ENCODE measurements at places on chromosomes 3 and 15. TPM values are rescaled to one million over a fixed set of nuclear protein-coding genes. Genes with fewer than 3 reads are reported as not detected.
A peak's percentile ranks its signal among the peaks of the same experiment; 100 is the strongest.

DNA sequence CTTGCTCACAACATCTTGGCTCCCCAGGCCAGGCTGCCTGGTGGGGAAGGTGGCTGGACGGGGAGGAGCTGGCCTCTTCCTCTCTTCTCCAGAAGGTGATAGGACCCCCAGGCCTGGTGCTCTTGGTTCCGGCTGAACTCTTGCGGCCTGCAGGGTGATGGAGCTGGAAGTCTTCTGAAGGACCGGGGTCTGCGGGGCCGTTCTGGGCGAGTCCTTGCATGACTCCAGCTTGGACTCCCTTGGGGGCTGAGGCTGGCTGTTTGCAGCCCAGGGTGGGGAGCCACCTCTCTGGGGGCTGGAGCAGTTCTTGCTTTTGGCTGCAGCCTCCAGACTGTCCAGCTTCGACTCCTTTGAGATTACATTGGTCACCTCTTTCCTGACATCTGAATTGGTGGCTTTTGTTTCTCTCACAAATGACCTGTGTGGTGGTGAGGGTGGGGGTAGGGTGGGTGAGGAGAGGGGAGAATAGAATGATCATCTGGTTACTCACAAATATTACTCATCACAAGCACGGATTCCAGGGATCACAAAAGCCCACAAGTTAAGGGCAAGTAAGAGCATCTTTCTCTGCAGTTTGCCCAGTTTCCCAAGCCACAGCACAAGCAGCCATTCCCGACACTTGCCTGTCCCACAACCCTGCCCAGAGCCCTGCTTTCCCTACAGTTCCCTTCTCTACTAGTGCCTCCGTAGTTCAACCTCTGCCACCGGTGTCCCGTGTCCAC is 149.1 kb upstream of the HACD2 start:
- no peak for DNase-seq

GRCh38 chr3:62672988-62673313 is 202.3 kb downstream of the CADPS start:
- no peak for DNase-seq

DNA sequence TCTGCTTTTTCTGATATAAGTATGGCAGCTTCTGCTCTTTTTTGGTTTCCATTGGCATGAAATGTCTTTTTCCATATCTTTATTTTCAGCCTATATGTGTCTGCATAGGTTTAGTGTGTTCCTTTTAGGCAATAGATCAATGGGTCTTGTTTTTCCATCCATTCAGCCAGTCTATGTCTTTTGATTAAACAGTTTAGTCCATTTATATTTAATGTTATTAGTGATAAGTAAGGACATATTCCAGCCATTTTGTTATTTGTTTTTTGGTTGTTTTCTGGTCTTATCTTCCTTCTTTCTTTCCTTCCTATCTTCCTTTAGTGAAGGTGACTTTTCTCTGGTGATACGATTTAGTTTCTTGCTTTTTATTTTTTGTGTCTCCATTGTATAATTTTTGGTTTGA is 101.3 kb upstream of the LRRC3B start:
- no peak for DNase-seq

- no peak for DNase-seq
These were observed 143.3 kb downstream of the TCF12 start for GRCh38 chr15:57061696-57062095.

DNA sequence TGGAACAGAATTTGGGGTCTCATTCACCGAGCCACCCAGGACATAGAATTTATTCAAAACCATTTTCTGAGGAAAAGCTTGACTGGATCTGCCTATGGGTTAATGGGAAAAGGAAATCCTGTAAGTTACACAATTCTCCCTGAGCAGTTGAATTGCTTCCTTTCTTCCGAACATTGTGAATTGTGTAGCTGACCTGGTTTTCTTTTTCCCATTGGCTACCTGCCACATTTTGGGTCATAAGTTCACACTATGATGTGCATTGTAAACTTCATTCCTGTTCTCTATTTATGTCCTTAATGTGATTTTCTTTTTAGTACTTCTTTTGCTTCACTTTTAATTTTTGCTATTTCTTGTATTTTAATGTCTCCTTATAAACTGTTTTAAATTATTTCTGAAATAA is 386.0 kb upstream of the LRRC3B start:
- DNase-seq, result no peak

DNA sequence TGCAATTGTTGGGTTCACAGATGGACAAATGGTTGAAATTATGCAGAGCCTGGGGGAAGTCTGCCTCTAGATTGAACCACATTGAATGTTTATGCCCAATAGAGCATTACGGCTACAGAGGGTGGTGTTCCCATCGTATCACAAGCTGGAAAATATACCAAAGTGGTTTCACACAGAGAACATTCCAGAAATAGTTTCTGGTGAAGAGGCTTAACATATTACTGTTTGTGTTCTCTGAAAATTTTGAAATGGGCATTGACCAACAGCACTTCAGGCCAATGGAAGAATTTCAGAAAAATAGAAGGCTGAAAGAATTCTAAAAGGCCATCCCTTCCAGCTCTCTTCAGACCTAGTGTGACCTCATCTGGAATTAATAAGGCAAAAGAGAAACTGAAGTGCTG is 203.9 kb downstream of the NEK10 start:
- DNase-seq, result no peak

DNA sequence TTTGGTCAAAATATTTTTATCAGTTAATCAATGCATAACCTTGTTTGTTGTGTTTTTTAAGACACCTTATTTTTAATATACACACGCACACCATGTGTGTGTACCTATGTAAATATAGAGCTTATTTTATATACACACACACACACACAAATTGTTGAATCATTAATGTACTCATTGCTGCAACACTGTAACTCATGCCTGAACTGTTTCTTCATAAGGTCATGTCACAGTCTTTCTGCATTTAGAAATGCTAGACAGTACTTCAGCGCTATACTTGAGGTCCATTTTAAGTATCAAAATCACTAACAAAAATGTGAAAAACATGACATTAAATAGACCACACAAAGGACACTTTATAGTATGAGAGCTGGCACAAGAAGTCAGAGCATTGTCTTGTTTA is 589.4 kb downstream of the SI start:
- DNase-seq, result no peak

Gene ROBO1
- total RNA-seq, result 0.99 TPM

DNA sequence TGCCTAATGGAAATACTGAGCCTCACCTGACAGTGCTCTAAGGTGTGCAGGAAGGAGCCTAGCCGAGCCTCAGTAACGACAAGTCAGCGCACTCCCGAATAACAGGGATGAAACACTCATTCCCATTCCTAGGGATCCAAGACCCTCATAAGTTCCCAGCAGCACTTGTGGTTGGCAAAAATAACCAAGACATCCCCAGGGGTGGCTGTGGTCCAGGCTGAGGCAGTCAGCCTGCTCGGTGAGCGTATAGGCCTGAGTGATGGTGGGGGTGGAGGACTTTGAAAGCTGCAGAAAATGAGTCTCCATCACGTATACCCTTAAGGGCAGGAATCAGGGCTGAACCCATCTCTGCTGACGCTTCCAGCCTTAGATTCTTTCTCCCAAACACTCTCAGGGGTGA is 120.1 kb downstream of the SMAD6 start:
- no peak for DNase-seq

- no peak for DNase-seq
These were observed 790 bp downstream of the LAMP3 start for GRCh38 chr3:183161552-183162336.

DNA sequence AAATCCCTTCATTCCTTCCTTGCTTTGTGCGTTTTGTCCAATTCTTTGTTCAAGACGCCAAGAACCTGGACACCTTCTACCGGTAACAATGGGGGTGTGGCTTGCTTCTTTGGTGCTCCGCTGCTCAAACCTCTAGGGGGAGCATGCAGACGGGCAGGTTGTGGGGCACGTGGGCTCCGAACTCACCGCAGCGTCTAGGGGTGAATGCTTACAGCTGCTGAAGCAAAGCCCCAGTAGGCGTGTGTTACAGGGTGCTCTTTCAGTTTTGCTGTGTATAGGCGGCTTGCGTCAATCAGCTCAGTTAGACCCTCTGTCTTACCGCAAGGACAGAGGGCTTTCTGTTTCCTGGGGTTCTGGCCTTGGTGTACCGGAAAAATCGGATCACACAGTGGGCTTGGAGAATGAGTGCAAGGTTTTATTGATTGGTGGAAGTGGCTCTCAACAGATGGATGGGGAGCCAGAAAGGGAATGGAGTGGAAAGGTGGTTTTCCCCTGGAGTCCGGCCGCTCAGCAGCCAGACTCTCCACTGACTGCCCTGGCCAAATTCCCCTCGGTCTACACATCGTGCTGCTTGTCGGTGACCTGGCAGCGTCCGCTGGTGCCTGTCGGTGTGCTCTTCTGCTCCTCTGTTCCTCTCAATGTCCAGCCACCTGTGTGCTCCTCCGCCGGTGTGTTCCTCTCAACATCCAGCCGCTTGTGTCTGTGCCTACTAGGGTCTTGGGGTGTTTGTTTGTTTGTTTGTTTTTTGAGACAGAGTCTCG is 1.2 kb upstream of the LRRC34 start:
- peak; percentile 68 for DNase-seq

Gene PEX11A
- 1.8 TPM for total RNA-seq

DNA sequence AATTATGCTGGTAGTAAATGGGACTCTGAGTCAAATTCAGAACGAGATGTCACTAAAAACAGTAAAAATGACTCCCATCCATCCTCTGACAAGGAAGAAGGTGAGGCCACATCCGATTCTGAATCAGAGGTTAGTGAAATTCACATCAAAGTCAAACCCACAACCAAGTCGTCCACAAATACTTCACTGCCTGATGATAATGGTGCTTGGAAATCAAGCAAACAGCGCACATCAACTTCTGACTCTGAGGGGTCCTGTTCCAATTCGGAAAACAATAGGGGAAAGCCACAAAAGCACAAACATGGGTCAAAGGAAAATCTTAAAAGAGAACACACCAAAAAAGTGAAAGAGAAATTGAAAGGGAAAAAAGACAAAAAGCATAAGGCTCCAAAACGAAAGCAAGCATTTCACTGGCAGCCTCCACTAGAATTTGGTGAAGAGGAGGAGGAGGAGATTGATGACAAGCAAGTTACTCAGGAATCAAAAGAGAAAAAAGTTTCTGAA is 15.1 kb upstream of the ZBTB47 start:
- no peak for DNase-seq

Gene FAH
- total RNA-seq, result 23.8 TPM

- DNase-seq, result no peak
These were observed 8.2 kb upstream of the ZNF660 start for GRCh38 chr3:44576613-44577012.

- DNase-seq, result no peak
These were observed 78.9 kb upstream of the TRIM42 start for GRCh38 chr3:140599009-140599408.

DNA sequence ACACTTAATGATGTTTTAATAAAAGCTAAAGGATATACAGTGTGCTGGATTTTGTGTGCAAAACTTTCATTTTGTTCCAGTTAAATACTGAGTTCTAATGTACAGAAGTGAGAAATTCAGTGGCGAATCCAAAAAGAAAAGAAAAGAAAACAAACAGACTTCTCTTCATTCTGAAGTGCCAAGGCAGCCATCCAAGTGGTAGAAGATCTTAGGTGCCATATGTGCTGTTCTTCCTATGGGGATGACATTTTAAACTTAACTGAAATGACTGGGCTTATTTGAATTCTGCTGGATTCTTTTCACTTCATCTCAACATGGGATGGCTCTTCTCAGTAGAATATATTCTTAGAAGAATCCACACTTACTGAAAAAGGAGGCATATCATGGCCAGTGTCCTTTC is 416.5 kb downstream of the ROBO2 start:
- DNase-seq, result no peak

DNA sequence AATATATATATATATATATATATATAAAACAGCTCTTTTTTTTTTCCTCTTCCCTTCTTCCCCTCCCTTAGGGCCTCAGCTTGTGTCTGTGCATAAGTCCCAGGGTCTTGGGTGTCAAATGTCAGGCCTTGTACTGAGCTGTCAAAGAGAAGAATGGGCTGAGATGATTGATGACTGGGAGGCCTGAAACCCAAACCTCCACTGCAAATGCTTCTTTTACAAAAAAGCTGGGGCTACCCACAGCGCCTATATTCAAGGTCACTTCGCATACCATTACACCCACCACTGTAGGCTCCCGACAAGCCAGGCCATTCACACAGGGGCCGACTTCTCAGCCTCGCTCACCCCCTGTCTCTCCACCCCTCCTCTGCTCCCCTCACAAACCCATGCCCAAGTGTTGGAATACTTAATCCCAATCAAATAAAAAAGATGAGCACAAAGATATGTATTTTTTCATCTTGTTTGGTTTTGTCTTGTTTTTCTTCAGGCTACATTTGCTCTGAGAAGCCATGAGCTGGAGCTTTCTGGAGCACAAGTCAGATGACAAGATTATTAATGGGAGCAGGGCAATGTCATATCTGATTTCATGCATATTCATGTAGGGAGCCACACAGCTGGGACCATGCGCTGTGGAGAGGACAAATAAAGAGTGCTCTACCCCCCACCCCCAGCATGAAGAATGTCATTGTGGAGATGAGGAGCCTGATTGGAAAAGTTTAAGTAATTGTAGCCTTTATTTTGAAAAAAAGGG is 614.4 kb upstream of the NR2F2 start:
- no peak for DNase-seq

Gene DISP2
- 0.03 TPM for total RNA-seq

Gene GOLGA8R
- total RNA-seq, result 0.28 TPM

DNA sequence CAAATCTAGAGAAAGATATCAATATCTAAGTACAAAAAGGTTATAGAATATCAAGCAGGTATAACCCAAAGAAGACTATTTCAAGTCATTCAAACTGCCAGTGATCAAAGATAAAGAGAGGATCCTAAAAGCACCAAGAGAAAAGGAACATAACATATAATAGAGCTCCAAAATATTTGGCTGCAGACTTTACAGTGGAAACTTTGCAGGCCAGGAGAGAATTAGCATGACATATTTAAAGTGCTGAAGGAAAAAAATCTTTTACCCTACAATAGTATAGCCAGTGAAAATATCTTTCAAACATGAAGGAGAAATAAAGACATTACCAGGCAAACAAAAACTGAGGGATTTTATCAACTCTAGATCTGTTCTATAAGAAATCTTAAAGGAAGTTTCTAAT is 254.3 kb upstream of the ARHGEF26 start:
- DNase-seq, result no peak

Gene RYR3
- total RNA-seq, result not detected

Gene PPP1R14D
- not detected for total RNA-seq

DNA sequence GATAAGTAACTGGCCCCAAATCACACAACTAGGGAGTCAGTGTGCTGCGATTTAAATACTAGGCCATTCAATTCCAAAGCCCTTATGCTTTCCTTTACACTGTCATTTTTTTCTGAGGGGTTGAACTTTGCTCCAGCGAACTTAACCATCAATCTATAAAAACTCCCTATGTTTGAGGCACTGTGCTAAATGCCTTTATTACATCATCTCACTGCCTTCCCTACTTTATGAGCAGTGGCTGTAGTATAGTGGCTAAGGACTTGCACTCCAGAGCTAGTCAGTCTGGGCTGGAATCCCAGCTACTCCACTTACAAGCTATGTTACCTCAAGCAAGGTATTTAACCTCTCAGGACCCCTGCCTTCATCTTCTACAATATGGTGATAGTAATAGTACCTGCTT is 26.9 kb upstream of the WDR72 start:
- DNase-seq, result no peak

DNA sequence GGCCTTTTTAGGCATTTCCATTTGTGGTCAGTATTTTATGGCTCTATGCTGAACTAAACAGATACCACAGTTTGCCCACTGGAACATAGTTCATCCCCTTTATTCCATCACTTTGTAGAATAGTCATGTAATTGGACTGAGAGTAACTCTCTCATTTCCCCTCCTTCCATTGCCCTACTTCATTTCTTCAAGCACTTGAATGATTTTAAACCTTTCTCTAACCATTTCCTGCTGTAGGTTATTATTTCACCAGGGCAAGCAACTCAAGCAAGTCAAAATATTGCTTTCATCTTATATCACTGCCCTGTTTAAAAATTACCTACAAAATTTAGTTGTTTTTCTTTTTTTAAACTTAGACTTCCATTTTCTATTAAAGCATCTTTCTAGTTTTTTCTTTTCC is 177.0 kb downstream of the RAP2B start:
- no peak for DNase-seq

All from activated T-cell treated with anti-CD3 and anti-CD28 coated beads, Interleukin-2, amount 50 U/mL, for 4 hours (primary cell).